PC-3 (cell line): ENCODE measurements at places on chromosomes 1 and 21.

DNA sequence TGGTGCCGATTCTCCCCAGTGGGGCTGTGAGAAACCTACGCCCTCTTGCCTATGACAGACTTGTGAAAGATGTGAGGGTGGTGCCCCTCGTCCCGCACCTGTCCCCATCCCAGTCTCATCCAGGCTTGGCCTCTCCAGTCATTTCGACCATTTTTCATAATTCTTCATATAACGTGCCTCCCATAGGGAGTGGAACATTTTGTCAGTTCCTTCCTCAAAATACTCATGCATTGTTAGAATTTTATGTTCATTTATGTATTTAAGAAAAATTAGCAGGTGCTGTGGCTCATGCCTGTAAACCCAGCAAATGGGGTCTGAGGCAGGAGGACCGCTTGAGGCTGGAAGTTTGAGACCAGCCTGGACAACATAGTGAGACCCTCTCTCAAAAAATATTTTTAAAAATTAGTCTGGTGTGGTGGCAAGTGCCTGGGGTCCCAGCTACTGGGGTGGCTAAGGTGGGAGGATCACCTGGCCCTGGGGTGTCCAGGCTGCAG is 19.7 kb upstream of the SMPDL3B start:
- DNase-seq, result no peak

DNA sequence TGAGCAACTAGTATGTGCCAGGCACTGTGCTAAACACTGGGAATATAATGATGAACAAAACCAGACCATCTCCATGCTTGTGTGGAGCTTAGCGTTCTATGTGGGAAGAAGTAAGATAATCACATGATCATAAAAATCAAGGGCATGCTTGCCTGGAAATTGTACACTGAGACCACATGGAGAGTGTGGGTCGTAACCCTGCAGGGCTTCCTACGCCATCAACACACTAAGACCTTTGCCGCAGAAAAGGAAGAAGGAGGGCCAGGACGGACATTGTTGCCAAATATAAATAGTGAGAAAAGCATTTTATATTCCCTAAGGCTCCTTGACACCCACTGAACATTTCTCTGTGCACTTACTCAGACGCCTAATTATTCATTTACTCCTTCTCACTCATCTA is 388.1 kb upstream of the VAMP3 start:
- no peak for DNase-seq

- no peak for DNase-seq
These were observed 93.0 kb downstream of the USH2A start for GRCh38 chr1:216330262-216330661.

DNA sequence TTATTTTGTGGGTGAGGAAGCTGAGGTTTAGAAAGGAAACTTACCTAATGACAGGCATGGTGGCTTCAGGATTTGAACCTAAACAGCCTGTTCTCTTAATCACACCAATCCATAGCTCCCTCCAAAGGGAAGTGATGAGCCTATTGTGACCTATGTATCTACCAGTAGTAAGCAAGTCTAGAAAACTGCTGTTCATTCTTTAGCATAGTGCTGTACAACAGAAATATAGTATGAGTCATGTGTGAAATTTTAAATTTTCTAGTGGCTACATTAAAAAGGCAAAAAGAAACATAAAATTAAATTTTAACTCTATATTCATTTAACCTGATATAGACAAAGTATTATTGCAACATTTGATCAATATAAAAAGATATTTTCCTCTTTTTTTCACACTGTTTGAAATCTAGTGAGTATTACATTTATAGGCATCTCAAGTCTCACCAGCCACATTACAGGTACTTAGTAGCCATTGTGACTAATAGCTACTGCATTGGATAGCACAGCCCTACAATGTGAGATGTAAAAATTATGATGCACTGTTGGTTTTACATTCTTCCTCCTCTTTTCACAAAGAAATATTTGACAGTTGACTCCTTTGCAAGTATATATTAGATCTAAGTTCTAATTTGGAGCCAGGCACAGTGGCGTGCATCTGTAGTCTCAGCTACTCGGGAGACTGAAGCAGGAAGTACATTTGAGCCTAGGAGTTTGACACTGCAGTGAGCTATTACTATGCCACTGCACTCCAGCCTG is 16.6 kb downstream of the IPO9 start:
- DNase-seq, result peak; percentile 18

GRCh38 chr1:37303884-37304574 is 170.4 kb upstream of the ZC3H12A start:
- no peak for DNase-seq

- no peak for DNase-seq
These were observed 90.8 kb upstream of the TMPRSS2 start for GRCh38 chr21:41598561-41599431.

GRCh38 chr1:161185282-161185682 is 8.0 kb upstream of the B4GALT3 start:
- no peak for DNase-seq

GRCh38 chr1:183039330-183039729 is 16.1 kb downstream of the LAMC1 start:
- no peak for DNase-seq
